ENCODE measurements at places on chromosomes 7 and 10.

DNA sequence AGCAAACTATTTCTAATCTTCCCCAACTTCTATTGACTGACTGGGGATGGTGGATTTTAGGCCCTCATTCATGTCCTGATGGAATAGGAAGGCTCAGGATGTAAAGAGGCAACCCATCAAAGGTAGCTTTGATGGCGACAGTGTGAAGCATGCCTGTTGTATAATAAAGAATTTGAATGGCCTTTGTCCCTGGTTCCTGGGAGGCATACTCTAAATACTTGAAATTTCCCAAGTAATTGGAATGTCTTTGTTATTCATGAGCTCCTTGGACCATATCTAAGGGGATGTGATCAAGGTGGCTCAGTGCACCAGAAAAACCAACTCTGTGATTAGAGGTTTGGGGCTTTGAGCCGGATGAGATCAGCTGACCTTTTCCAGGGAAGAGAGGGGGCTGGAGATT is 264.5 kb upstream of the NEBL start:
- DNase-seq: no peak

DNA sequence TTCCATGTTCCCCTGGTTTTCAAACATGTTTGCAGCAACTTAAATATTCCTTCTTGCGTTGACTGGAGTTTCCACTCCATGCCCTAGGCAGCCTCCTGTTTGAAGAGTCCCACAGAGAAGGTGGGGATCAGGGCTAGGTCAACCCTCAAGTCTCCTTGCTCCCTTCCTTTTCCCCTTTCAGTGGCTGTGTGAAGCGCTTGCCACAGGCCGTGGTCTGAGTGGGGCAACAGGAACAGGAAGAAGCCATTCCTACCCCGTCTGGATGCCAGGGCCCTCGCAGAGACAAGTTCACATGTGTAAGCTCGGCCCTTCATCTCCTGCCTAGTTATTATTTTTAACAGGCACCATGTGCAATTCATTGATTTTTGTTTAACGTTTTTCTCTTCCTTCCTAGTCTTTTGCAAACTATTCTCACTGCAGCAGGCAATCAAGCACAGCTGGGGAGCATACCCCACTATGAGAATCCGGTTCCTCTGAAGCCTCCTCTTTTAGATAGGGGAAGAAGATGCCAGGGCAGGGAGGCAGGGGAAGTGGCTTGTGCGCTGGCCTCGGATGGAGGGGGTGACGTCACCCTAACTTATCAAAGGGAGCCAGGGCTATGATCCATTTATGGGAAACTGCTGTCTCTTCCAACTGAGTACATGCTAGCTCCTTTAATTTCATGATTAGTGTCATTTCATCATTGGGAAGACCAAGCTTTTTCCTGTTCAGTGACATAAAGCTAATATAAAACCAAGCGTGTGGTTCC is 64.2 kb downstream of the PRLHR start:
- no peak for DNase-seq

GRCh38 chr10:102604439-102604841 is 39.8 kb upstream of the TRIM8 start:
- DNase-seq: no peak

GRCh38 chr10:7686351-7687171 is 16.6 kb upstream of the ITIH2 start:
- DNase-seq: no peak

DNA sequence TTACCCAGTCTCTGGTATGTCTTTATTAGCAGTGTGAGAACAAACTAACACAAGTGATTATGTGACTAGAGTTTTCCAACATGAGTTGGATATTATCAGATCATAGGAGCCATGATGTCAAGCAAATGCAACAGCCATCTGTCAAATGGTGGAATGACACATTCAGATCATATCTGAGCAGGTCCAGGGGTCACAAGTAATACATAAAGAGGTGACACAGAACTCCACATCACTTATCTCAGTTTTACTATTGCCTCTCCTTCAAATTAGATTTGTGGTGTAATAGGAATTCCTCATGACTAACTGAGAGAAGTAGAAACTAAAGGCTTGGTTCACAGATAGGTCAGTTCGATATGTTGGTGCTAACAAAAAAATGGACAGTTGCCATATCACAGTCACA is 12.2 kb upstream of the SAMD9L start:
- DNase-seq: no peak

DNA sequence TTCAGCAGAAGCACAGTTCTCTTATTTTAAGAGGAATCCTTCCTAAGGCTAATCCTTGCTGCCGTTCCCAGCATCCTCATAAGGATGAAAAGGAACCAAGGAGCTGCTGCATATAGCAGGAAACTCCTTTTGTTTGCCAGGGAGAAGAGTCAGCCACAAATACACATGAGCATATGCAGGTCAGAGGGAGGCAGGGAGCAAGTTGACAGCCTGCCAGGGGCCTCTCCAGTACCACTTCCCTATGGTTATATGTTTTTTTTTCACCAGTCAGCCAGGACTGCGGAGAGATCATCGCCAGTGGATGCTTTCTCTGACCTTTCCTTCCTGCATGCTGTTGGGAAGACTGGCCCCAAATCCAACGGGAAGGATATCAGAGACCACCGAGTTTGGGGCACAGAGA is 39.8 kb downstream of the SLC35B4 start:
- no peak for DNase-seq

- DNase-seq: no peak
Observed at GRCh38 chr10:53508197-53508596, 735.6 kb upstream of the MBL2 start.

GRCh38 chr10:124222988-124223710 is 129.8 kb upstream of the CHST15 start:
- no peak for DNase-seq

DNA sequence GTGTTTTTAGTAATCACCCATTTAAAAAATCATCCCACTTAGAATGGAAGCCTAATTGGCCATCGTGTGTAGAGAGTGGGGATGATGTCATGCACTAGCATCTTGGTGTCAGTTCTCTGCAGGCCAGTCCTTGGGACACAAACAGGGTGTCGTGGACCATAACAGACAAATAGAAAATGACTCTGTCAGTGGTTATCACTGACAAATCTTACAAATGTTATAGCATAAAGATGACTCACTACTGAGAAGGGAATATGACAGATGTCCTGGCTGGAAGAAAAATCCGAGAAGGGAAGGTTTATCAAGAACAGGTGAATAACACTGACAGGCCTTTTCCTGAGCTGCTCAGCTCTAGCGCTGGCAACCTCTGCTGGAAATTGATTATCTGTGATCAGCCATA is 10.6 kb downstream of the CABCOCO1 start:
- DNase-seq: no peak

GRCh38 chr10:60387531-60387930 is 2.1 kb downstream of the ANK3 start:
- DNase-seq: no peak

GRCh38 chr7:158602905-158603772 is 15.5 kb upstream of the PTPRN2 start:
- DNase-seq: no peak

All from activated CD8-positive, alpha-beta memory T cell treated with anti-CD3 and anti-CD28 coated beads, Interleukin-2, amount 50 U/mL, for 4 hours (primary cell).